ENCODE measurements at places on chromosomes 4 and X.

- no peak for DNase-seq
Observed at GRCh38 chr4:120821977-120822376, 100.5 kb downstream of the PRDM5 start.

- no peak for DNase-seq
Observed at GRCh38 chr4:155081222-155081621, 127.2 kb upstream of the NPY2R start.

GRCh38 chrX:72165551-72165950, 16.0 kb upstream of the PIN4 start:
- DNase-seq: no peak

- DNase-seq: no peak
Observed at GRCh38 chr4:34723605-34724004, 1520.7 kb downstream of the ARAP2 start.

- no peak for DNase-seq
Observed at GRCh38 chr4:38909015-38909414, 41.4 kb downstream of the FAM114A1 start.

GRCh38 chr4:133943081-133943480, 258.5 kb downstream of the PABPC4L start:
- no peak for DNase-seq

DNA sequence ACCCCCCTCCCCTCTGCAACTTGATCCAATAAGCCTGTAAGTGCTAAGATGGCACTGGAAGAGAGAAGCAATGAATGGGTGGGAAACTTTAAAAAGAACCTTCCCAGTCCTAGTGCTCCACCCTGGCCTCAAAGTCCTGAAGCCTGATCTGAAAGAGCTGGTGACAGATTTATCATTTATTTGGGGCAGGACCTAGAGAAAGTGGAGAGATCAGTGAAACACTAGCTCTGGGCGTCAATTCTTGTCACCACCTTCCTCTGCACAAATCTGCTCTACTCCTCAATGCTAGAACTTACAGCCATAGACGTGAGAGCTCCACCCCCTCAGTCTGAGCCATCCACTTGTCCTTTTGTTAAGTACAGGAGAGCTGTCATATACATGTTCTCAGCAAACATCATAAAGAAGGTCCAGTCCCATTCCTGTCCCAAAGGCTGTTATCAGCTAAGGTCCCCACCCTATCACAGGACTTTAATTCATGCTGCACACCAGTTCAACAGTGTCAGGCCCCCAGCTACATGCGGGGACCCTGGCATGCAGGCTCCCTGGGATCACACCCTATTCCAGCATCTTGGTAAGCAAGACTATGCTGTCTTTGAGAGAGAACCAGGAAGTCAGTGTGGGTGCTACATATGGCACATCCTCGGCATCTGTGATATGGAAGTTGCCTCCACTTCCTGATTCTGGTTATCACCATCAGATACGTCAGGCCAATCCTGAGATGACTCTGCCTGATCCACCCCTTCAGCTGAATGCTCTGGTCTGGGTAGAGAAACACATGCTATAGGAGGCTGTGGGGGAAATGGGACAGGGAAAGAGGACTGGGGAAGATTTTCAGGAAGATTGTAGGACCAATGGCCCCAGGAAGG, 2.3 kb downstream of the P2RY4 start:
- DNase-seq: no peak

DNA sequence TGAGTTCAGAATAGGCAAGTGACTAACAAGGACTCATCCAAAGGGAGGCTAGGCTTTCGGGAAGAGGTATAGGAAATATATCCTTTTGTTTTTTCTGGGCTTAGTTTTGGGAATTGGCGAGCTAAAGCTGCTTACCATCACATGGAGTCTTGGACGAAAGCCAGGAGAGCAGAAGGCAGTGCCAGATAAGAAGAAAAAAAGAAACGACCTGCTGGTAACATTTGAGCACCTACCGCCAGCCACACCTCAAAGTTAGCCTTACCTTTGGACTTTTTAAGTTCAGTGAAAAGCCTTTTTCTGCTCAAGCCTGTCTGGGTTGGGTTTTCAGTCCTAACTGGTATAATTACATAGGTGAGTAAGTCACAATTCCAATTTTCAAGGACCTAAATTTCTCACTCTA, 85.1 kb upstream of the LCORL start:
- DNase-seq: no peak

DNA sequence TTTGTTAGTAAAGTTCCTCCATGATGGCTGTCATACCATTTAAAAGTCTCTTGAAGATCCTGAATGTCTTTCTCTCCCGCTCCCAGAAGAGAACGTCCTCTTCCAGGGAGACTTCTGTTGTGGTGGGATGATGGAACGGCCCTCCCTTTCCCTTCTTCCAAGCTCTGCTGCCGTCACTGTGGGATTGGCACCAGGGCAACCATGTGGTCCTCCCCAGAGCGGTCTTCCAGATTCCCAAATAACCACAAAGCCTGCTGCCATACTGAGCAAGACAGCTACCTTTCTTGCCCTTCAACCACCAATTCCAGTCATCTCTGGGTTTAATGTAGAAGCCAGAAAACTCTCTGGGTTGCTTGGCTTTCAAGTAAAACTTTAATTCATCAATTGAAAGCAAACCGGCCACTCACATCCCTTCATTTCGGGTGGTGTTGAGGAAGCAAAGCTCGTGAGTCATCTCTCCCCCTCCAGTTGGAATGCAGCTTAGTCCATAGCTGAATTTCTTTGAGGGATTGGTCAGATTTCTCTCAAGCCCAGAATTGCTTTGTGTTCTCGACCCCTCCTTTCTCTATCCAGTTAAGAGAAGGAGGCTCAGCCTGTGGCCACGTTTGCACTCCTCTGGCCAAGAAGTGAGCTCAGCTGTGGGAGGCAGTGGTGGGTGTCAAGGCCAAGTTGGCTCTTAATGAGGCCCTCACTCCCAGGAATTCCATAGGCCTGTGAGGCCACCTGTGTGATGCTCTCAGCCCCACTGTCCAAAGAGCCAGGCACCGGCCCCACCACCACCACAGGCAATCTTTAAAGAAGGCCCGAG, 36.9 kb downstream of the FHDC1 start:
- DNase-seq: no peak

- no peak for DNase-seq
Observed at GRCh38 chrX:74458736-74459135, 37.4 kb downstream of the SLC16A2 start.

- no peak for DNase-seq
Observed at GRCh38 chr4:136863756-136864155, 668.5 kb downstream of the PCDH18 start.

DNA sequence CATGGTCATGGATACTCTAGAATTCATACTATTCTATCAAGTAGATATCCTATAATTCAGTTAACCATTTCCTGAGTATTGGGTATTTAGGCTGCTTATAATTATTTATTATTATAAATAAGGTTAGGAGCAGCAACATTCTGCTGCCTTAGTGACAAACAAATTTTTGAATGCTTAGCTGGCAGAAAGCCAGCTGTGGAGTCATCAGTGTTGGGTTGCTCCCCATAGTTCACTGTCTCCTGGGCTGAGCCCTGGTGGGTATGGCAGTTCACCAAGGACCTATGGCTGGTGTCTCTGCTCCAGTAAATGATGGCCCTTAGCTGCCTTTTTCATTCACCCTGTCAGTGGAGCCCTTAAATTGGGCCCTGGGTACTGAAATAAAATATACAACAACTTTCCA, 61.8 kb downstream of the SMARCA5 start:
- no peak for DNase-seq

DNA sequence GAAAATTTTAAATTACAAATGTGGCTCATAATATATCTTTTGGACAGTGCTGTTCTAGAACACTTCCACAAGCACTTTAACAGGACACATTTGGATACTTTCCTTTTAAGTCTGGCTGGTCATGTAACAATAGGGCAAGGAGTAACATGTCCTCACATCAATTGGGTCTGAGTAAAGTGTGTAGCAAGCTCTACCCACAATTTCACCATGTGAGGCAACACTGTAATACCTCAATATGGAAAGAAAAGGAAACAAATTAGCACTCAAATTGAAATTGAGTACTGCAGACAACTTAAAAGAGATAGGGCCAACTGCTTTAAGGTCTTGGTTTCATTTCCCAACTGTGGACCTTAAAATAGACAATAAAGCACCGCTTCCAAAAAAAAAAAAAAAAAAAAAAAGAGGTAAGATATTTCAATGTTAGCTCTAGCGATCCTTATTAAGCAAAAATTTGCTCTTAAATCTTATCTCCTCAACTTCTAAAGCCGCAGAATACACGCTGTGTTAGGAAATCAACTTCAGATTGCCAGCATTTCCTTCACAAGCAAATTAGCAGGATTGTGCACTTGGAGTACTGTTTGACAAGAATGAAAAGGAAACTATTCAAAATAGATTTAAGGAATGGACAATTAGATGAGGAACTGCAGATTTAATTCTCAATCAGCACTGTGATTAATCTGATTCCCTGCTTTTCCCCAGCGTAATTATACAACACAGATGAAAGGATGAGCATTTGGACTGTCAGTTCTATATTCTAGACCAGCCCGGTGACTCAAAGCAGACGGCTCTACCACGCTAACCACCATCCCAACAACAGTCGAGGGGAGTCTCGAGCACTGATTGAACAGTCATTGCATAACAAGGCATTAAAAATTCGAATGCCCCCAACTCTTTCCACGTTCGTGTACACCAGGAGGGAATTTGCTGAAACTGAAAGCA, 1.6 kb downstream of the CASK start:
- no peak for DNase-seq

GRCh38 chr4:122764821-122765215, 32.3 kb downstream of the BBS12 start:
- no peak for DNase-seq

Data from cerebellar nuclear complex (tissue), 1 donor.